ENCODE measurements at places on chromosomes 2 and 18. TPM values are rescaled to one million over a fixed set of nuclear protein-coding genes. Genes with fewer than 3 reads are reported as not detected.

The GCKR gene
- 0.16 TPM for polyA plus RNA-seq

The ABCB11 gene
- polyA plus RNA-seq, result 0.13 TPM

The EFR3B gene
- 4.8 TPM for polyA plus RNA-seq

The NMS gene
- not detected for polyA plus RNA-seq

The PSMA8 gene
- not detected for polyA plus RNA-seq

The HTR2B gene
- 24.1 TPM for polyA plus RNA-seq

The DLGAP1 gene
- 5.3 TPM for polyA plus RNA-seq

The SF3B1 gene
- polyA plus RNA-seq, result 587 TPM

The NPAS2 gene
- 8.6 TPM for polyA plus RNA-seq

The SLC25A52 gene
- polyA plus RNA-seq, result 1.3 TPM

The LYG1 gene
- 5.8 TPM for polyA plus RNA-seq

The RAPGEF4 gene
- polyA plus RNA-seq, result 8.5 TPM

The UGT1A8 gene
- polyA plus RNA-seq, result not detected

The C2orf66 gene
- 0.35 TPM for polyA plus RNA-seq

The CCDC68 gene
- polyA plus RNA-seq, result 12.7 TPM

The CRYGC gene
- polyA plus RNA-seq, result not detected

The ADGRF3 gene
- polyA plus RNA-seq, result 2.9 TPM

The LYPD6 gene
- 17.1 TPM for polyA plus RNA-seq

The KLHL30 gene
- 0.57 TPM for polyA plus RNA-seq

The CYBRD1 gene
- polyA plus RNA-seq, result 51.7 TPM

The METTL21A gene
- 30.2 TPM for polyA plus RNA-seq

The PCARE gene
- polyA plus RNA-seq, result 0.32 TPM

The IL36B gene
- polyA plus RNA-seq, result not detected

The CD207 gene
- 0.06 TPM for polyA plus RNA-seq

The CAB39 gene
- 77.1 TPM for polyA plus RNA-seq

The RGPD3 gene
- polyA plus RNA-seq, result 0.46 TPM

The CRYGD gene
- not detected for polyA plus RNA-seq

The ESPNL gene
- polyA plus RNA-seq, result 0.25 TPM

The RGPD4 gene
- 0.06 TPM for polyA plus RNA-seq

The CFAP65 gene
- polyA plus RNA-seq, result 0.73 TPM

The FIGN gene
- 7.2 TPM for polyA plus RNA-seq

The KHK gene
- polyA plus RNA-seq, result 52.2 TPM

The LCT gene
- polyA plus RNA-seq, result not detected

The SERPINB13 gene
- not detected for polyA plus RNA-seq

The ZEB2 gene
- polyA plus RNA-seq, result 134 TPM

The SGO2 gene
- polyA plus RNA-seq, result 14.2 TPM

The CCDC85A gene
- polyA plus RNA-seq, result 1.6 TPM

The RRM2 gene
- 62.4 TPM for polyA plus RNA-seq

The SLC9A4 gene
- 7.3 TPM for polyA plus RNA-seq

The CCL20 gene
- polyA plus RNA-seq, result 0.41 TPM

The GALNT13 gene
- 2.3 TPM for polyA plus RNA-seq

The NYAP2 gene
- not detected for polyA plus RNA-seq

The SLC11A1 gene
- polyA plus RNA-seq, result 0.95 TPM

The VAMP8 gene
- 88.8 TPM for polyA plus RNA-seq

The CTAGE1 gene
- 0.05 TPM for polyA plus RNA-seq

The UBR3 gene
- polyA plus RNA-seq, result 47.2 TPM

The SLC9A2 gene
- polyA plus RNA-seq, result 6.4 TPM

The STAT4 gene
- polyA plus RNA-seq, result 9.7 TPM

The ASB18 gene
- polyA plus RNA-seq, result 0.06 TPM

The CBLN2 gene
- polyA plus RNA-seq, result 10.3 TPM

The C2orf78 gene
- polyA plus RNA-seq, result not detected

The CDH2 gene
- 69.8 TPM for polyA plus RNA-seq

The GRB14 gene
- polyA plus RNA-seq, result 51.7 TPM

The NOL4 gene
- polyA plus RNA-seq, result 1.8 TPM

The PROC gene
- polyA plus RNA-seq, result 3.8 TPM

The SULT1C2 gene
- 34.9 TPM for polyA plus RNA-seq
